NCI-H1105 (cell line): ENCODE measurements at places on chromosomes 11 and 22.

DNA sequence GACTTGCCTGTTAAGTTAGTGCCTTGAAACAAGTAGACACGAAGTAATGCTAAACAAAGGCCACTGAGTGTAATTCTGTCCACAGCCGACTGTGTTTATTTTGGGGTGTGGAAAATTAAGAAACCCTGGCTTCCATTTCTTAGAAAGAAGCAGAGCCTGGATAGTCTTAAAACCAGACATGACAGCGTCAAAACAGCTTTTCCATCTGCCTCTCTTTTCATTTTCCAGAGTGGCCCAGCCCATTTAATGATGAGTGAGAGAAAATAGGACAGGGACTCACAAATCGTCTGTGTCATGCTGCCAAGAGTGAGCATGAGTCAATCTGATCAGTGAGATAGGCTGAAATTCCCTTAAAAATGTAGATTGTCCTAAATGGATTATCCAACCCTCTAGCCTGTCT lies 485.9 kb downstream of the JRKL start:
- no peak for DNase-seq

DNA sequence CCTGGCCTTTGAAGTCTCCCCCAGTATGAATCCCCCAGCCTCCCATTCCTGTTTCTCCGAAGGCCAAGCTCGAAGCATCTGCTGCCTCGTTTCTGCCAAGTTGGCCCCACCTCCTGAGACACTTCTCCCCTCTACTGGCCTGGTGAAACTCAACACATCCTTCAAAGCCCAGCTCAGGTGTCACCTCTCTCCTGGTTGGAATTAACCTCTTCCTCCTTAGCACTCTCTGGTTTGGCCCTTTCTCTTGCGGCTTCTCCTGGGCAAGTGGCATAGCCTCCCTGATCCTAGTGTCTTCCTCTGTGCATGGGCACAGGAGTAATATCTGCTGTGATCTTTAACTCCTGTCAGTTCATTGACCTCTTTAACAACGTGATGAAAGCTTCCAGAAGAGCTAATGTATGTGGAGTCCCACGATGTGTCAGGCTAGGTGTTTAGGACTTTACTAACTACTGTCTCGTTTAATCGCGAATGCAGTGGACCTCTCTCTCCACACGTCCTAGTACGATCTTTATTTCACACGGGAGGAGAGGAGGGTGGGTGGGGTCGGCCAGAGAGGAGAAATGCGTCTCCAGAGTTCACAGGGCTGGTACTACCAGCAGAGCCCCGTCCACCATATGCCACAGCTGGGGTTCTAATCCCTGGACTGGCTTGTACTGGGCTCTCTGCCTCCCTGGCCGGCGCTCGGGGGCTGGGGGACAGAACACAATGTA lies 826 bp upstream of the PTPRJ start:
- DNase-seq, result no peak

- DNase-seq, result no peak
These were observed 4.2 kb downstream of the HEPN1 start for GRCh38 chr11:124923296-124923695.

GRCh38 chr11:11960687-11961086 lies 47.7 kb downstream of the DKK3 start:
- DNase-seq, result no peak

- DNase-seq, result peak; percentile 62
These were observed 277.4 kb upstream of the NARS2 start for GRCh38 chr11:78851878-78852586.

GRCh38 chr22:46352691-46353386 lies 17.3 kb downstream of the TRMU start:
- no peak for DNase-seq

GRCh38 chr22:37990301-37990700 lies 5.9 kb upstream of the SOX10 start:
- DNase-seq, result no peak

- DNase-seq, result no peak
These were observed 29.4 kb downstream of the SYT9 start for GRCh38 chr11:7281079-7281478.

DNA sequence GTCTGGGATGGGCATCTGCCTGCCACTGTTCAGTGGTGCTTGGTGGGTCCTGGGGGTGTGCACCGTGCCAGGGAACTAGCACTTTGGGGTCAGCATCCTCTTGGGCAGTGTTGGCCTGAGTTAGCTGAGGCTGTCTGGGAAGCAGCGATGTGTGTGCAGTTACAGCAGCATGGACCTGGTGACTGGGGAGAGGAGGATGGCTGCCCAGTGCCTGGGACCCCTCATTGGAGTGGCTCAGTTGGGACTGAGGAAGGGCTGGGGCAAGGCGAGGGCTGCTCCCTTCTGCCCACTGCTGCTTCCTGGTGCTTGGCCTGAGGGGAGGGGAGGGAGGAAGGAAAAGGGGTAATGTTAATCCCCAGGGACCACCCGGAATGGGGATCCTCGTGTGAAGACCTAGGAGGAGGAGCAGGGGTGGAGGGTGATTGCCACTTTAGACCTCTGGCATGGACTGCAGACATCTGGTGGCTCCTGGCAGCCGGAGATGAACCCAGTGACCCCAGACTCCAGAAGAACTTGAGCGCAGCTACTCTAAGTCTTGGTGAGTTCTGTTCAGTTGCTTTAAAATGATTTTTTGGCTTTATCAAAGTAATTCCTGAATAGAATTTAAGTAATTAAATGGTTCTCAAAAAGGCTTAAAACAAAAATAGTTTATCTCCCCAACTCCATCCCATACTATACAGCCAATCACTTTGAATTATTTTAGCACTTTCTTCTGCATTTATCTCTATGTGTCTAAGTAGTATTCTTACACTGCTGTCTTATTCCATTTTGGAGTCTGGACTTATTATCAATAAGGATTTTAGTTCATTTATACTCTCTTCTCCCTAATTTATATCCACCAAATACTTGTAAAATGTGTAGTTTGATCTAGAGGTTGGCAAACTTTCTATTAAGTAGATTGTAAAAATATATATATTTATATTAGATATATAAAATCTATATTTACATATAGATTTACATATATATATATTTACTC lies 15.4 kb upstream of the TMEM191C start:
- no peak for DNase-seq

DNA sequence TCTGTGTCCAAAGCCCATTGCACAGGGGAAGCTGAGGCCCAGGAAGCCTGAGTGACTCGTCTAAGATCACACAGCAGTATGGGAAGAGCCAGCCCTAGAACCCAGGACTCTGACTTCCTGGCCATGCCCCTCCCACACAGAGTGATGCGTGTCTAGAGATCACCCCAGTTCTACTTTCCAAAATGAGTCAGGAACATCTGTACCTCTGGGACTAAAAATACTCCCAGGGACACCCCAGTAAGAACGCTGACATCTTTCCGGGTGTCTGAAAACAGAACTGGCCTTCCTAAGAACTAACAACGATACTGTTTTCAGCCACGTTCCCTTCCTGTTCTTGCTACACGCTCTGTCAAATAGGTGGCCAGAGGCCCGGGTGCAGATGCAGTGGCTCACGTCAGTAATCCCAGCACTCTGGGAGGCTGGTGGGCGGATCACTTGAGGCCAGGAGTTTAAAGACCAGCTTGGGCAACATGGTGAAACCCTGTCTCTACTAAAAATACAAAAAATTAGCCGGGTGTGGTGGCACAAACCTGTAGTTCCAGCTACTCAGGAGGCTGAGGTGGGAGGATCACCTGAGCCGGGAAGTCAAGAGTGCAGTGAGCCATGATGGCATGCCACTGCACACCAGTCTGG lies 21.7 kb upstream of the PDGFB start:
- no peak for DNase-seq

- DNase-seq, result no peak
These were observed 141.2 kb downstream of the CTTN start for GRCh38 chr11:70539360-70540095.
